NCI-H510A treated with DMSO at 0.1 percent for 48 hours (cell line): ENCODE measurements at places on chromosomes 6 and 20.
A peak's percentile ranks its signal among the peaks of the same experiment; 100 is the strongest.

- peak; percentile 15 for DNase-seq
Observed at GRCh38 chr20:380763-381580, 412 bp downstream of the TRIB3 start.

- no peak for DNase-seq
Observed at GRCh38 chr20:61449916-61450315, 197.9 kb downstream of the CDH4 start.

- DNase-seq, result no peak
Observed at GRCh38 chr6:129276461-129276860, 393.5 kb downstream of the LAMA2 start.

DNA sequence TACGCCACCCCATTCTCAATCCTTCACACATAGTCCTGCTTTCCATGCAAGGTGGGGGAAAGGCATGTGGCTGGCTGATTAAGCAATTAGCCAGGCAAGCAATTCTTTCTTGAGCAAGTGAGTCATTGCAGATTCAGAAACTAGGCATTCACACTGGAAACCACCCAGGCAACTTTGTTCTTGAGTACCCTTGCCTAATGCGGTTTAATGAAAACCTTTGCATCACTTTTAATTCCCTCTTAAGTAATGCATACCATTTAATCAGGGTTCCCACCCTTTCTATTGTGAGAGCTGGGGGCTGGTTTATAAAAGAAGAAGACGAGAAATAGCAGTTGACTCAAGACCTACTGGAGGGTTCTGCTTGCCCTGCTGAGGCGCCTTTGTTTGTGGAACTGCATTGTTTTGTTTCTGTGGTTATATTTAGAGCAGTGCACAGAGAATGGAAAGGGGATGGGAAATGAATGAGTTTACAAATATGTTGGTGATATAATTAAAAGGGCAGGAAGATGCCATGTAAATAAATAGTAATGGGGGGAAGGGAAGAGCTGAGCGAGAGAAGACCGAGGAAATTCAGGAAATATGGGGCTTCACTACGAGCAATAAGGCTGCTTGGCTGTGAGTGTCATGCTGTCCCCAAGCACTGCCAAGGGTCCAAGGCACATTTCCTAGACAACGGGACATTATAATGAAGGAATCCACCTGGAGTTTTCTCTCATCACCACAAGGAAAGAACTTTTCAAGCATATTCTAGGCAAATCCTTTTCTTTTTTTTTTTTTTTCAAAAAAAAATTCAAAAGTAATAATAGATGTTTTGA is 48.8 kb upstream of the TSHZ2 start:
- no peak for DNase-seq

DNA sequence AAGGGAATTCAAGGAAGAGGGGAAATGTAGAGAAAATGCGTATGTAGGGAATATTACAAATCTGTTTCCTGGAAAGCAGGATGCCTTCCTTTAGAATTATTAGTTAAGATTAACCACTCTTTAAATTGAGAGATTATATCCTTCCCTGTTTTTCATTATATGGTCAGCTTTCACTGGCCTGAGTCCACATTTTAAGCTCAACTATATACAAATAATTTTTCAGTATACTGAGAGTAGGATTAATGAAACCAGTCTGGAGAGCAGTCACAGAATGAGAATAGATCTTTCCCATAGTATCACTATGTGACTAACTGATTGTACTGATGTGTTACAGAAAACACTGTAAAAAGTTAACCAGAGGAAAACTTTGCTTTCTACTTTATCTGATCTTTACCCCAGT is 306.3 kb downstream of the LAMA2 start:
- no peak for DNase-seq

- DNase-seq, result no peak
Observed at GRCh38 chr6:130159956-130160355, 62.8 kb downstream of the SAMD3 start.

DNA sequence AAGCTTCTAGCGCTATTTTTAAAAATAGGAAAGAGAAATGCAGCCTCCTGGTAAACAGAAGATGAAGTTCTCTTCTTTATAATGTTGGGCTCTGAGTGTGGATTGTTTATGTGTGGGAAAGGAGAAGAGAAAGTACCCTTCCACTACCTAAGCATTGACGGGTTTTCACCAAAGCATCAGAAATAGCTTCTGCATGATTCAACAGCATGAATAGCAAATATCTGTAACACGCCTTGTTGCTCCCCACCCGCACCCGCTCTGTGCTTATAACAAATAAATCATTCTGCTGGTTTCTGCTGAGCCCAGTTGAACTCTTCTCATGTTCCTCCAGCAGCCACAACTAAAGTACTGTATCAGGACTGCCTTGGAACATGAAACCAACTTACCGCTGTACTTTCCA is 20.7 kb downstream of the TXLNB start:
- DNase-seq, result no peak

DNA sequence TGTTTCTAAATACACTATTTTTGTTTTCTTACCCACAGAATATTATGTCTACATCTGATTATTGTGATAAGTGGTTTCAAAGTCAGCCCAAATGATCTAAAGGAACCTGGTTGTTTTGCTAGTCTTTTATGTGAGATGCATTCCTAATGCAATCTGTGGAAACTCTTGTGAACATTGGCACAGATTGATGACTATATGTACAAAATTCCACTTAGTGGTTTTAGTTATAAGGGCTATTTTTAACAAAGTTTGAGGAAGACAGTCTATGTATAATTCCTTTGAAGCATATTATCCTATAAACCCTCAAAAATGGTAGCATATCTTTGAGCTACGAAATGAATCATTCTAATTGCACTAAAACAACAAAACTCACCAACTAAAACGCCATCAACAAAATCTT is 140.9 kb downstream of the GRIK2 start:
- DNase-seq, result no peak

- peak; percentile 10 for DNase-seq
Observed at GRCh38 chr6:24520929-24521546, 26.3 kb downstream of the ALDH5A1 start.

GRCh38 chr20:17651760-17652388 is 30.2 kb downstream of the RRBP1 start:
- peak; percentile 58 for DNase-seq

DNA sequence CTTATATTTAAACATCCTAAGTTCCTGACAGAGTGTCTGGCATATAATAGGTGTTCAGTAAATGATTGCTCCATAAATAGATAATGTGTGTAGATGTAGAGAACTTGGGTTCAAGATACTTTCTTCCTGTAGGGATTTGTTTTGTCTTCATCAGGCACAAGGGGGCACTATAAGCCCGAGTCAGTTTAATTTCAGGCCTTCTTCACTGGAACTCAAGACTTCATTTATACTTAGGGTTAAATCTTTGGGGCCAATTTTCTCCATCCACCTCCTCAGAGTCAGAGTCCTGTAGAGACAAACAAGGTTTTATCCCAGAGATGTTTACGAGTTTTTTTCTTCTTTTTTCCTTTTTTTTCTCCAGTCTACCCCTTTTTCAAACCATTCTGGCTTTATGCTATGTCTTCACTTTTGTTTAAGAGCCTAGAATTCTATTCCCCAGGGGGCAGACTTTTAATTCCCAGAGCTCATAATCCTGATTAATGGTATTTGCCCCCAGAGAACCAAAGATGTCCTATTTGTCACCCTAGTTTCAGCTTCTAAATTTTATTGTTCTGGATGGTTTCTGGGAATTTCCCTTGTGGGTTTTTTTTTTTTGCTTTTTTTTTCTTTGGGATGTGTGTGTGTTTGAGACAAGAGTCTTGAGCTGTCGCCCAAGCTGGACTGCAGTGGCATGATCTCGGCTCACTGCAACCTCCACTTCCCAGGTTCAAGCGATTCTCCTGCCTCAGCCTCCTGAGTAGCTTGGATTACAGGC is 88.4 kb downstream of the HFE start:
- peak; percentile 32 for DNase-seq

- DNase-seq, result no peak
Observed at GRCh38 chr6:3312604-3313231, 54.0 kb downstream of the PSMG4 start.

GRCh38 chr6:24458134-24458533 is 31.2 kb downstream of the GPLD1 start:
- no peak for DNase-seq

- DNase-seq, result no peak
Observed at GRCh38 chr6:160926281-160927276, 65.0 kb upstream of the MAP3K4 start.

GRCh38 chr6:56230976-56231566 is 16.3 kb downstream of the COL21A1 start:
- no peak for DNase-seq

- DNase-seq, result no peak
Observed at GRCh38 chr6:170201361-170201760, 89.5 kb downstream of the DLL1 start.

- no peak for DNase-seq
Observed at GRCh38 chr6:35019831-35020230, 121.3 kb downstream of the TCP11 start.

GRCh38 chr6:3163248-3163594 is 5.9 kb upstream of the TUBB2A start:
- no peak for DNase-seq

GRCh38 chr6:13357551-13358075 is 29.3 kb upstream of the TBC1D7 start:
- DNase-seq, result no peak

DNA sequence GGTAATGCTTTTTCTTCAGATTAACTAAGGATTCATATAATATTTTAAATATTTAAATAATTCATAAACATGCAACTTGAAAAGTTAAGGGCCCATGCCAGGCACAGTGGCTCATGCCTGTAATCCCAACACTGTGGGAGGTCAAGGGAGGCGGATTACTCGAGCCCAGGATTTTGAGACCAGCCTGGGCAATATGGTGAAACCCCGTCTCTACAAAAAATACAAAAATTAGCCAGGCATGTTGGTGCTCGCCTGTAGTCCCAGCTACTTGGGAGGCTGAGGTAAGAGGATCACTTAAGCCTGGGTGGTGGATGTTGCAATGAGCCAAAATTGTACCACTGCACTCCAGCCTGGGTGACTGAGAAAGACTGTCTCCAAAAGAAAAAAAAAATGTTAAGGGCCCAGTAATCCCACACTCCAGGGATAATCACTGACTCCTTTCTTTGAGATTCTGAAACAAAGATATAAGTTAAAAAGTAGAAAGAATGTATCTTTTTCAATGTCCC is 7.9 kb upstream of the RIN2 start:
- no peak for DNase-seq

DNA sequence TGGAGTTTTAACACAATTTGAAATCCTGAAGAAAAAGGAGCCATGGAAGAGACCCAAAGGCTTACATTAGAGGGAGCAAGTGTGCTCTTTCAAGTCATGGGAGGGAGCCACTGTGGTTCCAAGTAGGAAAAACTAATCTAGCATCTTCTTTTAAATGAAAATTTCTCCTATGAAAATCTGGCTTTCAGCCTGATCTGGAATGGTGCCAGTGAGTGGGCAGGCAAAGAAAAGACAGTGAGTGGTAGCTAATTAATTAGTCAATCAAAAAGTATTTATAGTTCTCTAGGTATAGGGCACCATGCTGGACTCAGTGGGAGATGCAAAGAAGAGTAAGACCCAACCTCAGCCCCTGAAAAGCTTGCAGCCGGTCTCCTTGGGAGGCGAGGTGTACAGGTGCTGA is 21.9 kb downstream of the CAP2 start:
- DNase-seq, result no peak

GRCh38 chr6:158257781-158258180 is 54.5 kb upstream of the TULP4 start:
- DNase-seq, result no peak

DNA sequence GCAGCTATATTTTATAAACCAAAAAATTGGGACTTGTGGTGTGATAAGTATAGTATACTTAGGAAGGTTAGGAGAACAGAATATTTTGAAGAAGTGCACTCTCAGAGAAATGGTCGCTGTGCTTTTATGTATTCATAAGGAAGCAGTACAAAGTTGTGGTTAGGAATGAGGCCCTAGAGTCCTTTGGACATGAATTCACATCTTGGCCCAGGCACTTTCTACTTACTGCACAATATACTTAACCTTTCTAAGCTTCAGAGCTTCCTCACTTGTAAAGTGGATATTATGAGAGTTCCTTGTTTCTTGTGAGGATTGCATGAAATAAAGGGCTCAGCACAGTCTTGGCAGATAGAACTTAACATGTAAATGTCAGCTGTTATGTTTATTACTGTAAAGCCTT is 21.0 kb upstream of the SERINC3 start:
- DNase-seq, result no peak
